Activated T-cell treated with anti-CD3 and anti-CD28 coated beads, Interleukin-2, amount 50 U/mL, for 48 hours (primary cell): ENCODE measurements at places on chromosomes 1 and 21.

- DNase-seq, result no peak
Observed at GRCh38 chr1:44688760-44689446, 14.4 kb downstream of the ARMH1 start.

- DNase-seq, result no peak
Observed at GRCh38 chr1:6163973-6164617, 16.0 kb downstream of the CHD5 start.

GRCh38 chr1:109091839-109092193 is 1.3 kb downstream of the TMEM167B start:
- no peak for DNase-seq

- DNase-seq, result peak; percentile 73
Observed at GRCh38 chr21:38766987-38767722, 38.6 kb upstream of the ETS2 start.

- DNase-seq, result peak; percentile 36
Observed at GRCh38 chr1:89451011-89451410, 73.6 kb upstream of the LRRC8B start.

DNA sequence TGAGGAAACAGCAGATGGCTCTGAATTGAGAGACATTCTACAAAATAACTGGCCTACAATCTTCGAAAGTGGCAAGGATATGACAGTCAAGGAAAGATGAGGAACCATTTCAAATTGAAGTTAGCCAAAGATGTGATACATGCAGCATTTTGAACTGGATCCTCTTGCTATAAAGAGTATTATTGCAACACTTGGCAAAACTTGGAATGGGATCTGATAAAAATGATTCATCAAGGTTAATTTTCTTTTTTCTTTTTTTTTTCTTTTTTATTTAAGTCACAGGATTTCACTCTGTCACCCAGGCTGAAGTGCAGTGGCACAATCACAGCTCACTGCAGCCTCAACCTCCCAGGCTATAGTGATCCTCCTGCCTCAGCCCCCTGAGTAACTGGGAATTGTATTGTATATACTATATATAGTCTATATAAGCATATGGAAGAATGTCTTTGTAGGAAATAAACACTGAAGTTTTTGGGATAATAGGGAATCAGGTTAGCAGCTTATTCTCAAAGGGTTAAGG is 49.8 kb upstream of the GJA8 start:
- no peak for DNase-seq

GRCh38 chr1:171999756-172000155 is 158.5 kb downstream of the DNM3 start:
- no peak for DNase-seq
